ENCODE measurements at places on chromosomes 2 and 18.

DNA sequence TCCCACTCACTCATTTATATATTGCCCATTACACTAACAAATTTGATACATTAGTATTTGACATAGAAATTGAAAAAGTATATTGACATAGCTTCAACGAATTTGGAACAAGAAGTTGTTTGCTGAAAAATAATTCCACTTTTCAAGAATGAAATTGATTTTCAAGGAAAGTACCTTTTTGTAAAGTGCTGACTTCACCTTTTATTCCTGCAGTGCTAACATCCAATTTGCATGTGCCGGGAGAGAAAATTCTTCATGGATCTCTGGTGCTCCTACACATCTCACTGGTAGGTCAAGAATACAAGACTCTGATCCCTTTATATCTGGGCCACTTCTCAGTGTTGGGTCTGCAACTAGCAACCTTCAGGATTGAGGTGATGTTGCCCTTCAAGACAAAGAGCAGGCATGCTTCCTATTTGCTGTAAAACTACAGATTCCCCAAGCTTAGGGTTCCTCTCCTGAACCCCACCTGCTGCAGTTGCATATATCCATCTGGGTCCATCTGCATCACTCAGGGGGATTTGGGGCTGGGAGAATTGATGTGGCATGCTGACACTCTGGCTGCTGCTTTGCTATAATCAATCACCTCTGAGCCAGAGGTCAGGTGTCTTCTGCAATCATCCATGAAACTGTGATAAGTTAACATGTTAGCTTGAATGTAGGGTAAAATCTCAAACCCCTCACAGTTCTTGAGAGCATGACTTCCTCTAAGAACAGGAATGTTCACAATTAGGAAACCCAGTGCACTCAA lies 108.4 kb upstream of the TTN start:
- no peak for DNase-seq

DNA sequence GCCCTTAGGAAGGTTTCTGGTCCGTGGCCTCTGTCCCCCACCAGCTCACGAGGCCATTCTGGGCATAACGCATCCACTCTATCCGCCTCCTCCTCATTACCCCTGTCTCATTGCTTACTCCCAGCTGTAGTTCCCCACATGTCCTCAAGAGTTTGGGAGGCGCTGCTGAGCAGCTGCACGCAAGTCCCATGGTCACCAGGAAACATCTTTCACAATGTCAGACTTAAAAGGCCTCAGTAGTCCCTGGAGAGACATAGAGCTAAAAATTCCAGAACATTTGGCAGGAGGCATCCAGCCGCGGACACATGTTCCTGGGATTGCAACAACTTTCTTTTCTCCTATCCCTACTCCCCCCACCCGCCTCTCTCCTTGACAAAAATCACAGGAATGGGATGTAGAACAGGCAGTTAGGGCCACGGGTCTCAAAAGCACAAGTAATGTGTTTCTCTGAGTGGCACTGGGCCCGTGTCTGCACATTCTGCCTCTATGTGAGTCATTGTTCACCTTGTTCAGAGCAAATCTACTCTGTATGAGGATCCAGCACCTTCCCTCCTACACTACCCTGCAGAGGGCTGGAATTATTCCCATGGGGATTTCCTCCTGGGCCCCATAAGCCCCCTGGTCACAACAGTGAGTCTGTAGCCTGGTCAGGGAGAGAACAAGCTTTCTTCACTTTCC lies 8.1 kb downstream of the LBH start:
- peak; percentile 60 for DNase-seq

DNA sequence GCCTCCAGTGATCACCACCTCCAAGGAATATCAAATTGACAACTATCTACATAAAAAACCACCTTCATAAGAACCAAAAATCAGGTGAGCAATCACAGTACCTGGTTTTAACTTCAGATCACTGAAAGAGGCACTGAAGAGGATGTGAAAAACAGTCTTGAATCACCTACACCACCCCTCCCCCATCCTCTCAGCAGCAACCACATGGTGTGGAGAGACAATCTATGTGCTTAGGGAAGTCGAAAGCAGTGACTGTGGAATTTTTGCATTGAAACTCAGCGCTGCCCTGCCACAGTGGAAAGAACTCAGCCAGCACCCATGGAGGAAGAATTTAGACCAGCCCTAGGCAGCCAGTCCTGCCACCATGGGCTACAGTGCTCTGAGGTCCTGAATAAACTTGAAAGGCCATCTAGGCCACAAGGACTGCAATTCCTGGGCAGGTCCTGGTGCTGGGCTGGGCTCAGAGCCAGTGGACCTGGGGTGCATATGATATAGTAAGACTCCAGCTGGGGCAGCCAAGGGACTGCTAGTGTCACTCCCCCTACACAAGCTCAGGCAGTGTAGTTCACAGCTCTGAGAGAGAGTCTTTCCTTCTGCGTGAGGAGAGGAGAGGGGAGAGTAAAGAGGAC lies 75.6 kb downstream of the ATL2 start:
- no peak for DNase-seq

- no peak for DNase-seq
These were observed 1.6 kb upstream of the RTP5 start for GRCh38 chr2:241867776-241868420.

DNA sequence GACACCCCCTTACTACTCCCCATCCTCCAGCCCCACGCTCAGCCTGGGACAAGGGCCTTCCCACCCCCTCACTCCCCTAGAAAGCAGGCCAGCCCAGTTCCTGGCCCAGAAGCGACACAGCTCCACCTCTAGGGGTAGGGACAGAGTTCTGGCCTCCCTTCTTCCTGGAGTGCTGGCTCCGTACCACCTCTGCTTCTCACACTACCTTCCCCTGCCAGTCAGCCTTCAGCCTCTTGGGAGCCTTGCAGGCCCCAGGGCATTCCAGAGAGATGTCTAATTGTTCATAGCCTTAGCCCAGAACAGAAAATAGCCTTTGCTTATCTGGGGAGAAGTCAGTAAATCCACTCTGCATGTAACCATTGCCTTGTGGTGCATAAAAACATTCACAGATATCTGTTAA lies 13.1 kb upstream of the CATIP start:
- no peak for DNase-seq

Data from stimulated activated CD4-positive, alpha-beta T cell treated with anti-CD3 and anti-CD28 coated beads, Interleukin-12 subunit alpha, Interleukin-12 subunit beta, amount 100 ng/mL, for 4 hours (primary cell).